ENCODE measurements at places on chromosomes 6 and 20.

DNA sequence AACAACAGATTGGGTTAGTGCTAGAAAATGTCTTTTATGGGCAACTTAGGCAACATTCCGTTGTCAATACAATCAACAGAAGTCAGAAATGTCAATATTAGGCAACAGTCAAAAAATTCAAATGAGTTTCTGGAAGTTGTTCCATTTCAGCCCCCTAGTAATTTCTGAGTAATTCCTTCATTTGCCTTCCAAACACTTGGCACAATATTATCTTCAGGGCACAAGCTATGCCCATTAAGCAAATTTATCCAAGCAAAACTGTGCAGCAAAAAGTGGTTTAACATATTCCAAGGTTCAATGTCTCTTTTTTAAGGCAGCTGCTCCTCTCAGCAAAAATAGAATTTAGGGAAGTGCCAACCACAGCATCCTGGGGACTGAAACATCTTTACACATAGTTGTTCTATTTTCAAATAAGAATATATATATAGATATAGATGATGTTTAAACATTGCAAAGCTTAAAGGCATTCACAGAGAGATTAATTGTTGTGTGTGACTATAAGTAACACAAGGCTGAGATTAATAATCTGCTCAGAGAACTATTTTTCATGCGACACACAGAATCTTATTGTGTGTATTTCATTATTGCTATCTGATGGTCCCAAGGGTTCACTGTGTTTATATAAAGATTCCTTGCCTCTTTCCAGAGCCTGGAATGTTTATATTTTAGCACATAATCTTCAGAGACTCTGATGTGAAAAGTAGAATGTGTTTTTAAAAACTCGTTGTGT lies 75.2 kb upstream of the ADTRP start:
- no peak for DNase-seq

DNA sequence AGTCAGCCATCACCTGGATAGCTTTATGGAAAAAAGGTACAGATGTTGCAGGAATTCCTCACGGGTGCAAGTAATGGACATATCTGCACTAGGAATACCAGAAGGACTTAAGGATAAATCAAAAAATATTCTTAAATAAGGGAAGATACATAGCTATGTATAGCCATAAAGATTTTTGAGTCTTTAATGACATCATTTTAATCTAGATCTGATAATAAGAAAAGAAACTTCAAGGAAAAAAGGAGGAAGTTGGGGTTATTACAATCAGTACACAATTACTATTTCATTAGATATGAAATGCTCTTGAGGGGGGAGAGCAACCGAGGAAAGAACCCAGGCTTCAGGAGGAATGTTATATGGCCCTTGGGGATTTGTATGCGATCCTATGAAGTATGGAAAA lies 110.2 kb downstream of the FOXC1 start:
- DNase-seq, result no peak

- DNase-seq, result peak; percentile 68
Measured at GRCh38 chr6:149938571-149939355, 3.1 kb upstream of the ULBP2 start.

DNA sequence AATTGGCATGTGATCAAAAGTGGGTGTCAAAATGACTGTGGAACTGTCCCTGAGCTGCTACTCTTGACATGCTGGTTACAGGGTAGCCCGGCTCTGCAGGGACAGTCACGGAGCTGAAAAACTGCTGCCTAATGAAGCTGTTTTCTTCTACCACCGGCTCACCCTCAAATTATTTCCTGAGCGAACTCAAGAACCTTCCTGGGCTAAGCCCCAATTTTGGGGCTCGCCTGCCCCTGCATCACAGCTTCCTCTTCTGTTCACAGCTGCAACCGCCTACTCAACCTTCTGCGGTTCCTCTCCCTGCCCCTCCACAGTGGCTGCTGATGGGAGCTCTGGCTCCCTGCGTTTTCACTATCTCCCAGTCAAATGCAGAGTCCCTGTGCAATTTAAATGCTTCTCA lies 110.8 kb upstream of the MLN start:
- no peak for DNase-seq

DNA sequence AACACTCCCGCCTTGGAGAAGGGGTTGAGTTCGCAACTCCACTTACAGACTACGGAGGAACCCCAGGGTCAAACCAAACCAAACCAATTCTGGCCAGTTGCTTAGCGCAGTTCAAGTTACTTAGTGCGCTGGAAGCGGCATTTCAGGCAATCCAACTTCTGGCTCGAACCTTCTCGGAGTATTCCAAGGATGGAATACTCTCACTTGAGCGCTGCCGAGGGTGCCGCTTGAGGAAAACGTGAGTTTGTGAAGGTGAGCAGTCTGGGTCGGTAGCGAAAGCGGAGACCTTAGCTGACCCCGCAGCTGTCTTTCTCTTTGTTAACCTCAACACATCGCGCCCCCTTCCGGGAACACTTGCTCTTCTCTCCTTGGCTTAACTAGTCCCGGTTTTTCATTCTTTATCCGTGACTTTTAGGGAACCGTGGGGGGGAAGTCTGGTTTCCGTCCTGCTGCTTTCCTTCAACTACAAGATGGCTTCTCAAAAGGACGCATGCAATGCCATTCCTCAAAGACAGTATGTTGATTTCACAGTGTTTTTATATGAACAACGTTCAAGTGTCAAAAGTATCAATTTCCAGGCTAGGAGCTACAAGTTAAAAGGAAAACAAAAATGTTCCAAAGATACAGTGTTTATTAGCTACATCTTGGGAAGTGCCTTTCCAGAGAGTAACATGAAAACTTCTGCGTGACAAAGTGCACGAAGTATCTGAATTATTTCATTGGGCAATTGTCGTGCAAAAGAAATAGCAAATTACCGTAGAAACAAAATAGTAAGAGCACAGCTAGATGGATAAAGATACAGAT lies 741 bp upstream of the PNISR start:
- DNase-seq, result peak; percentile 84

DNA sequence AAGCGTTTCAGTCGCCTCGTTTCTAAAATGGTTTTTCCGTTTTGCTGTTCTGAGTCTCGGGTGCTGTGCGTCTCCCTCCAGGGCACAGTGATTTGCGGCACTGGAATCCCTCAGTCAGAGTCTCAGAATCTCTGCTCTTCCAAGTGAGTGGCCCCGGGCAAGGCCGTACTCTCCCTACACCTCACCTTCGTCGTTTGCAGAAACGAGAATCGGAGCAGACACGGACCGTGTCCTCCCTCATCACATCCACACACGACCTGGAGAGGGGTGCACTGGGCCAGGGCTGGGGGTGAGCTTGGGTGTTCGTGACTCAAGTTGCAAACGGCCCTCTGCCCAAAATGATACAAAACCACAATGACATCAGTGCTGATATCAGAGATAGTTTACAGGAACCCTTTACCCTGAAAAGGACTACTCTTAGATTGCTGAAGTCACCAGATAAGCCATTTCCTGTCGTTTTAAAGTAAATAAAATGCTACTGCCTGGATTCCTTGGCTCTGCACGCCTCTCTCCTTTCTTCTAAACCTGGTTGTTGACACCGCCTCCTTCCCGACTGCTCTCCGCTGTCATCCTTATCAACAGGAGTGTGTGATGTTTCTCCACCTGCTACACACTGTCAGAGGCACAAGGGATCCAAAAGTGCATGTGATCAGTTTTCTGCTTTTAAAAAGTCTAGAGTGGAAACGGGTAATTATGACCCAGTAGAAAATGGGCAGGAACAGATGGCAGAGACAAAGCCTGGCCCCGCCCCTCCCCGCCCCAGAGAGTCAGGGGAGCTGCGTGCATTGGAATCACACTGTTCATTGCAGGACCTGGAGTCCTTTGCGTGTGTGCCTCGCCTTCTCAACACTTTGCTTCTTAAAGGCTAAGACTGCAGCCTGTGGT lies 38.4 kb downstream of the KIF25 start:
- no peak for DNase-seq

DNA sequence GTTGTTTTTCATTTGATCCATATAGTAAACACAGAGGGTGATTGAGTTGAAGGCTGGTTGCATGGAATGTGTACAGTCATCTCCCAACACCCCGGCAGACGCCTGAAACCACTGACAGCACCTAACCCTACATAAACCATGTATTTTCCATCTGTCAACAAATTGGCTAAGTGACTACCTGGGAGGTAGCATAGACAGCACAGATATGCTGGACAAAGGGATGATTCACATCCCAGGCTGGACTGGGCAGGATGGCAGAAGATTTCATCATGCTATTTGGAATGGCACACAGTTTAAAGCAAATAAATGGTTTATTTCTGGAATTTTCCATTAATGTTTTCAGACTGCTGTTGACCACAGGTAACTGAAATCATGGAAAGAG lies 4.4 kb upstream of the VIP start:
- DNase-seq, result no peak

DNA sequence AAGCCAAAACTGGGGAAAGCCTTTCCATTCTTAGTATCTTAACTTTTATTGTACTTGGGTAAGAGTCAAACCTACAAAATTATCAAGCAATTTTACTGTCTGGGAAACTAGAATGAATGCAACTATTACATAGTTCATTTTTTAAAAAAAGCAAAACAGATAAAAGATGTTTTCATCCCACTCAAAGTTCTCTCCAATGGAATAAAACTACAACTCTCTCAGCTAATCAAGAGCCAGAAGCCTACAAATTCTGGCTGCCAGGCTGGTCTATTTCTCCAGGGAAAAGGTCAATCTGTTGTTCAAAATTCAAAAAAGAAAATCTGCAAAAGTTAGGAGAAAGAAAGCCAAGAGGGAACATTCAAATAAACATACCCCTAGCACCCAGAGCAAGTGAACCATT lies 56.2 kb downstream of the COL12A1 start:
- no peak for DNase-seq

- no peak for DNase-seq
Measured at GRCh38 chr20:49140834-49141233, 47.3 kb downstream of the STAU1 start.

GRCh38 chr6:79888587-79888986 lies 58.8 kb downstream of the ELOVL4 start:
- DNase-seq, result no peak

GRCh38 chr6:16690608-16691142 lies 70.6 kb downstream of the ATXN1 start:
- DNase-seq, result no peak

GRCh38 chr20:9498322-9498721 lies 16.1 kb upstream of the LAMP5 start:
- DNase-seq, result no peak

DNA sequence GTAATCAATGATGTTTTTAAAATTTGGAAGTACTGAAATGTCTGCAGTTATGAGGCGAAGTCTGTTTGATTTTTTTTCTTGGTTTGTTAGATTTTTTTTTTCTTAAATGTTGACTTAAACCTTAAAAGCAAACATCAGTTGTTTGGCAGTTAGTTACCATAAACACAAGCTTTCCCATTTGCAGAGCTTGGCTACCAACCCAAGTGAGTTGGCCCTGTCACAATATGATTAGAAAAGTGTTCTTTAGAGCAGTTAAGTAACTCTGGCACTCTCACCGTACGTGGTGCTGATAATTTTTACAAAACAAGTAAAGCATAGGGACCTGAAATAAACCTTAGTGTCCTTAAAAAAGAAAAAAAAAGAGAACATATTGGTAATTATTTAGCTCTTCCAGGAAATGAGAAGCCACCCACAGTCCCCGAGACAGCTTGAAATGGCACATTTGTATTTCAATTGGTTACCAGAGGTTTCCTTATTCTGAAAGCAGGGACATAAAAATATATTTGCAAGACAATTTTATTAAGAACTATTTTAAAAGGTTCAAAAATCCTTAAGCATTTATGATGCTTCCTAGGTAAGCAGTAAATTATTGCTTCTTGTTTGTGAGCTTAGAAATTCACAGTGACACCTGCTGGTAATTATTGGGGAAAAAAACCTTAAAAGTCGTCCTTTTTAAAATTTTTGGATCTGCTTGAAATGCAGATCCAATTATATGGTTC lies 3.9 kb downstream of the HEY2 start:
- DNase-seq, result no peak

- DNase-seq, result no peak
Measured at GRCh38 chr6:13847326-13848050, 33.1 kb upstream of the MCUR1 start.

DNA sequence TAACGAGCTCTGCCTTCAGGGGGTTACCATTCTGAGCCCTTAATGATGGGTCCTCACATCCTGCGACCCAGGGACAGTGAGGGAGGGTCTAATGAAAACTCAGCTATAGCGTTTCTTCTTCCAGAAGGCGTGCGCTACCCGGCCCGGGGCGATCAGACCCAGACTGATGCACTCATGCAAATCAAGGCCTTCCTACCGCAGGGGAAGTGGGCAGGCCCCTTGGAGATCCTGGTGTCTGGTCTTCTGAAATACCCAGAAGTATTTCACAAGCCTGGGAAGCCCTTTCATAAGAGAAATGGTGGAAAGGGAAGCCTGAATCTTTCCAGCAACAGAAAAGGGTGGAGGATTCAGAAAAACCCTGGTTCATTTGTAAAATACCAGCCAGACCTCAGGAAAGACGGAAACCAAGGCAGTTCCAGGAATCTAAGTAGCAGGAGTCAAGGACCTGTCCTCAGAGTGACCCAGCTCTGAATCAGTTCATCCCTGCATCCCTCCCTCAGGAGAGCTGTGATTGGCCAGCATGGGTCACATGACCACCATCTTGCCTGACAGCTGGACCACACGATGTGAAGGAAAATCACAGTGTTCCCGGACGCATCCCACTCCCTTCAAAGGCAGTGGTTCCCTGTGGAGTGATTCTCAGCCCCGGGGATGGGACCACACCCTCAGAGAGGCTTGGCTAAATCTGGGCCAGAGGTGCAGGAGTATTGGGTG lies 12.7 kb downstream of the BFSP1 start:
- DNase-seq, result no peak

DNA sequence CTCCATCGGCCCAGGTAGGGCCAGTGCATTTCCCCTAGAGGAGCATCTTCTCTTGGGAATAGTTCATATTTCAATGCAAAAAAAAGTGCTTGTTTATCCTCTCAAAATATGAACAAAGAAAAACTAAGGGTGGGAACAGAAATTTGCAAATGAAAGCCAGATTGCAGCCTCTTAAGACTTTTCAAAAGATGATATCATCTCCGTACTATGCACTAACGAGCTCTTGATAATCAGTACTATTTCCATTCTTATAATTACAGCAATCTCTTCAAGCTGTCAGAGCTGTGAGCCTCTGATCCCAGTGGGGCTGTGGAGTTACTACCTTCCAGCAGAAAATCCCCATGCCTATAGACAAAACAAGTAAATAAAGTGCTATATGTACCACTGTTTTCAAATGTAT lies 77.1 kb downstream of the SOD2 start:
- DNase-seq, result no peak

DNA sequence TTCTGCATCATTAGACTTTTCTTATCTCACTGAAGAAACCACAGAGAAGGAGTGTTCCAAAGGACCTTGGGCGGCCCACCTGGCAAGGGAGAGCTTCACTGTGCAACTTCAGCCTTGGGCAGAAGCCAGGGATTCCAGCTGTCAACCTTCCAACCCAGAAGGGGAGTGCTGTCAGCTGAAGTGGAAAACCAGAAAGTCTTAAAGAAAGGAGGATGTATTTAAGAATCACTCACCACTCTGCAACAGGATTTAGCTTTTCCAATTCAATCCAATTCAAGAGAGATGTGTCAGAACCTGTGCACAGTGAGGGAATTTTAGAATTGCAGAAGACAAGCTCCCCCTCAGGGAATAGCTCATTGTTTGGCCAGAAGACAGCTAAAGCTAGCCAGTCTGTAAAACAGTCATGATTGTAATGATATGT lies 553.7 kb downstream of the CD83 start:
- no peak for DNase-seq

Data from cardiac septum (tissue), 1 donor.